ENCODE measurements at places on chromosomes 11 and 22.

DNA sequence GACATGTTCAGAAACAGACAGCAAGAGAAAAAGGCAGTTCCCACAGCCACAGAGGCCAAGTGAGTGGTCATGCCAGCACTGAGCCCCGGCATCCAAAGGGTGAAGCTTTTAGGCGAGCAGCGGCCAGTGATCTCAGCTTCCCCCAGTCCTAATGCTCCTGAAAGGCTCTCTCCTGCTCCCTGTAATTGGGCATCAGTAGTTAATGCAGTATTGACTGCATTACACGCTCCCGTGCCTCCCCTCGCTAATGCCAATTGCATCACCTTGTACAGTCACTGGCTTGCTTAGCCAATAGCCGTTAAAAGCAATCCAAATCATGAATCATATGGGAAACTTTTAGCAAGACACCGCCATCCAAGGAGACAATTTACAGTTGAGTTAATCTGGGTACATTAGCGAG is 4.9 kb downstream of the LMO1 start:
- peak; percentile 60 for DNase-seq

DNA sequence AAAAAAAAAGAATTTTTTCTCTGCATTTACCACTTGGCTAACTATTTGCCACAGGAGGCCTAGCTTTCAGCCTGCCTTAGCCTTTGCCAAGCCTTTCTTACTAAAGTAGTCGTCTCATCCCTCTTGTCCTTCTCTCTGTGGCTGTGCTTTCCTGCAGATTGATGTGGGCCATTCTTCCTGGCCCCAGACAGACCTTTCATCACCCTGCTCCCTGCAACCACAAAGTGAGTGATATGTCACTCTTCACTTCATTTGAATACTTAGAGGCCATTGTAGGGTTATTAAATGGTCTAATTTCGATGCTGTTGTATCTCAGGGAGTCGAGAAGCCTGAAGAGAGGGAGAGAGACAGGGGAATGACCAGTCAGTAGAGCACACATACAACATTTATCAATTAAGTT is 37.6 kb downstream of the ART5 start:
- DNase-seq, result no peak

GRCh38 chr11:33942954-33943353 is 51.1 kb upstream of the LMO2 start:
- no peak for DNase-seq

GRCh38 chr11:126181939-126182730 is 29.3 kb downstream of the RPUSD4 start:
- DNase-seq, result no peak

DNA sequence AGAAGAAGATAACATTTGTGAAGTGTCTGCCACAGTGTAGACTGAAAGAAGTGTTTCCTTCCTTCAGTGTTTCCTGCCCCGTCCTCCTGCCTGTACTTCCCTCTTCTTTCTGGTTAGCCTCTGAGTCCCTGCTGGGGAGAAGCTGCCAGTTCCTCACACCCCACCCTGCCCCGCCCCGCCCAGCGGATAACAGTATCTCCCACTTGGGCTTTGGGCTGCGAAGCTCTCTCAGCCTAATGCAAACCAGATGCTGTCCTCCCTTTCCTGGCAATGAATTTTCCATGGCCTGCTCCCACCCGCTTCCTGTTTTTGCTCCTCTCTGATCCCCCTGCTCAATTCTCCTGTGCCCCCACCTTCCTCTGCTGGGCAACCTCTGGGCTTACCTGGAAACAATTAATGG is 5.2 kb upstream of the RAB3IL1 start:
- no peak for DNase-seq

GRCh38 chr11:35791088-35791958 is 128.7 kb downstream of the TRIM44 start:
- DNase-seq, result peak; percentile 75

- no peak for DNase-seq
Measured at GRCh38 chr22:38083931-38084631, at the start of gene SLC16A8. SLC16A8 (minus strand) TSS chr22:38084184; CDS start chr22:38082873, 1,311 bp downstream.

- no peak for DNase-seq
Measured at GRCh38 chr11:31844351-31844750, 33.2 kb upstream of the PAX6 start.

- DNase-seq, result no peak
Measured at GRCh38 chr11:134027671-134028070, 41.2 kb upstream of the JAM3 start.

DNA sequence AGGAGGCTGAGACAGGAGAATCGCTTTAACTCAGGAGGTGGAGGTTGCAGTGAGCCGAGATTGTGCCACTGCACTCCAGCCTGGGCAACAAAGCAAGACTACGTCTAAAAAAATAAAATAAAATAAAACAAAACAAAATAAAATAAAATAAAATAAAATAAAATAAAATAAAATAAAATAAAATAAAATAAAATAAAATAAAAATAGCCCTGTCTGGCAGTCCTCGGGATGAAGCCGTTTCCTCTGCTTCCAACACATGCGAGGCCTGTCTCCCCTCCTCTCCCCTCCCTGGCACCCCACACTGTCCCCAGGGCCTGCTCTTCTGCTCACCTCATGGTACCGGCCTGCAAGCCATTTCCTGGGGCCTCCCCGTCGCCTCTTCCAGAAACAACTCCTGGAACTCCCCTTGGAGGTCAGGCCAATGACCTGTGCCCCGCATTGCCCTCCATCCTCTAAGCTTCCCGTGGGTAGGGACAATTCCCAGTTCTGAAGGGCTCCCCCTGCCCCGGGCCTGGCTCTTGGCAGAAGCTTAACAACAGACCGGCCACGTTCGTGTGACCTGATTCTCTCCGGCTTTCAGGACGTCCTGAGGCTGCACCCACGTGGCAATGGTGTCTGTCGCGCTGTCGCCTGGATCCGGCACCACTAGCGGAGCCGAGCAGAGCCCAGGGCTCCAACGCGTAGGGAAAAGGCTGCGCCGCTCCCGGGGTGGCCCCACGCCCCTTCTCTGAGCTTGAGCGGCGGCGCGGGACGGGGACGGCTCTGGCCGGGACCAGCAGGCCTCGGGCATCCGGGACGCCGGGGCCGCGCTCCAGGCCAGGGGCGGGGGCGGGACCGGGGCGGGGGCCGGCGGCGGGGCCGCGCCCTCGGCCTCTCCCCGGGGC is 456 bp upstream of the PARVB start:
- no peak for DNase-seq

DNA sequence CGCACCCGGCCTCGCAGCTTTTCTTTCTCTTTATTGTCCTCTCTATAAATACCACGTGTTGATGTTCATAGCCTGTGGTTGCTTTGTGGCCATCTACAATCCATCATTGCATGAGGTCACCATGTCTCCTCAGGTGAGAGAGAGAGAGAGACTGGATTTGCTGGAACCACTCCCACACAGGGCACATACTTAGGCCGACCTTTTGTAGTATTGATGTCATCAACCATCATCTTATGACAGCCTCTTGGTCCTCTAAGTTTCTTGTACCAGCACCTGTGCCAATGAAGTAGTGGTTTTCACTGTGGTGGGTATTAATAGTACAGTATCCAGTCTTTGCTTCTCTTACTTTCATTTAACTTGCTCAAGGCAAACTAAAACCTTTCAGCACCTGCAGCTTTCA is 22.8 kb upstream of the P2RY6 start:
- DNase-seq, result no peak

DNA sequence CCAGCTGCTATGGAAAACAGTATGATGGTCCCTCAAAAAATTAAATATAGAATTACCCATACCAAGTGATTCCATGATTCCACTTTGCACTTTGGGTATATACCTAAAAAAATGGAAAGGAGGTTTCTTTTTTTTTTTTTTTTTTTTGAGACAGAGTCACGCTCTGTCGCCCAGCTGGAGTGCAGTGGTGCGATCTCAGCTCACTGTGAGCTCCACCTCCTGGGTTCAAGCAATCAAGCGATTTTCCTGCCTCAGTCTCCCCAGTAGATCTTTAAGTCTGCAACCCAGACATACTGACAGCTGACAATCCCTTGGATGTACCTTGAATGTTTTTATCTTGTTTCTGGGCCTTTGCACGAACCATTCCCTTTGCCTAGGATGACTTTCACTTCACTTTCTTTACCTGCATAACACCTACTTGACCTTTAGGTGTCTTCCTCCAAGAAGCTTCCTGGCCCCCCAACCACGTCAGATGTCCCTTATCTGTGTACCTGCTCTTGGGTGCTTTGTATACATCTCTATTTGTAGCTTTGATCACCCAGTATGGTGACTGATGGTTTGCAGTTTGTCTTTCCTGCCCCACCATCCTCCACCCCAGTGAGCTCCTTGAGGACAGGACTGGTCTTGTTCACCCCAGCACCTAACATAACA is 11.6 kb downstream of the UCP3 start:
- DNase-seq, result no peak

GRCh38 chr22:23467721-23468294 is 112.3 kb downstream of the IGLL1 start:
- DNase-seq, result no peak

- DNase-seq, result peak; percentile 84
Measured at GRCh38 chr11:65572356-65573051, at the start of gene FAM89B. FAM89B (plus strand) TSS chr11:65572538; CDS start chr11:65572670, 132 bp downstream.

- no peak for DNase-seq
Measured at GRCh38 chr22:39130892-39131855, 21.3 kb downstream of the CBX7 start.

- no peak for DNase-seq
Measured at GRCh38 chr11:70205049-70205725, 2.1 kb downstream of the FADD start.

- DNase-seq, result no peak
Measured at GRCh38 chr11:82972103-82972502, 70.6 kb downstream of the DDIAS start.

DNA sequence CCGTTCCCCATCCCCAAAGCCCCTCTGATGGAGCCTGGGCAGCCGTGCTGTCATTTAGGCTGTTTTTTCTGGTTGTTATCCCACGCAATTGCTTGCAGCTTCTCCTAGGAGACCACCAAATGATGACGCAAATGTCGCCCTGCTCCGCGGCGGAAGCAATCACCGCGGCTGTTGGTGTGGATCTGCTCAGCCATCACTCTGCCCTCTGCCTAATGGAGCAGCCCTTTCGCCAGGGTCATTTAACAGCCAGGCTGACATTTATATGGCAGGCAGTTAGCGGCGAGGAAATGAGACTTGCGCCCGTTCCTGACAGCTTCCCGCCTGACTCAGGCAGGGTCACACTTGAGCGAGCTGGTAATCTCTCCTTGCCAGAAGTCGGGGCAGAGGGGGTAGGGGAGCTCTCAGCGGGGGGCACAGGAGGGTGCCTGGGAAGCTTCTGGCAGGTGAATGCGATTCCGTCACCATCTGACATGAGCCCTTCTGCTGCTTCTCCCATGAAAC is 97.9 kb upstream of the RTL6 start:
- DNase-seq, result no peak

GRCh38 chr11:119473226-119473625 is 50.3 kb upstream of the THY1 start:
- no peak for DNase-seq

- no peak for DNase-seq
Measured at GRCh38 chr11:131823772-131824171, 453.4 kb downstream of the NTM start.

DNA sequence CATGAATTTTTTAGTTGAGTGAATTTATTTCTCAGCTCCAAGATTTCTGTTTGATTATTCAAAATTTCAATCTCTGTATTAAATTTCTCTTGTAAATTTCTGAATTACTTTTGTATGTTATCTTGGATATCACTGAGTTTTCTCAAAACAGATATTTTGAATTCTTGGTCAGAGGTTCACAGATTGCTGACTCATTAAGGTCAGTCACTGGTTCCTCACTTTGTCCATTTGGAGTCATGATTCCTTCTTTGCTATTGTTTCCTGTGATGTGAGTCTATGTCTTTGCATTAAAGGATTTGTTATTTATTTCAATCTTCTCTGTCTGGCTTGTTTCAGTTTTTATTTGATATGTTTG is 10.2 kb upstream of the IL17RA start:
- no peak for DNase-seq

DNA sequence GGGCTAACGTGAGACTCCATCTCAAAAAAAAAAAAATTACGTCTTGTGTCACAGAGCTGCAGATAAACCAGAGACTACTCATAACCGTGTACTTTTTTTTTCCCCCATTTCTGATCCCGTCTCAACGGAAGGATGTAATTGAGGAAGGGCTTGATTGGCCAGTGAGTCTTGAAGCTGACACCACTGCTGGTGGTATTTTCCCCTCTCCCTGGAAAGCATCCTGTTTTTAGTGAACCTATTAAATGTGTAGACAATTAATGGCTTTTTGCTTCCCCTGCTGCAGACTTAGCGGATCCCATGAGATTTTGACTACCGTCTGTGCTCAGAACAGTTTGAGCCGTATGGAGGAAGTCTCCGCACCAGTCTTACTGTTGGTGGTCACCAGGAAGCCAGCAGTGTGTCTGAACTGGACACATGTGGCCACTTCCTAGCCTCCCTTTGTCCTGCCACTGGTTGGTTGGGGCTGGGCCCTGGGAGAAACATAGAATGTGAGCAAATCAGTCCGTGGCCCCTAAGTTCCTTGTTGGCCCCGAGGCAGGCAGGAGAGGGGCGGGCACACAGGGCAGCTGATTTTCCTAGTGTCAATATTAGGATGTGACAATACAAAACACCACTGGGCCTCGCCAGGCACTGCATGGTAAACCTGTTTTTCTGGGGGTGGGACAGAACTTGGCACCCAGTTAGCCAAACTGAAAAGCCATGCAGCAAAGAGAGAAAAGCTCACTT is 3.1 kb downstream of the BIK start:
- no peak for DNase-seq

- DNase-seq, result no peak
Measured at GRCh38 chr11:119896387-119897045, 167.5 kb upstream of the NECTIN1 start.

DNA sequence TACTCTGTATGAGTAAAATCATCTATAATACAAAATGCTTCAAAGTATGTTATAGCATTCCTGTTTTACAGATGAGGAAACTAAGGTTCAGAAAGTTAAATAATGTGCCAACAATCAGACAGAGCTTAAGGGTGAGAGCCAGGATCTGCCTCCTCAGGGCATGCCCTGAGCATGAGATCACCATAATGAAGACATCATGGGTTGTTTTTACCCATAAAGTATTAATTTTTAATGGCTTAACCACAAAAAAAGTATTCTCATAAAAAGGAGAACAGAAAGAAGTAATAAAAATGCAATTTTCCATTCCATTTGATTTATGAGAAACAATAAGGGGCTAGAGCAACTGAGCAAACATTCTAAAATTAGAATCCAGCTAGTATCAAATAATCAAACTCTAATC is 534.3 kb upstream of the ARHGAP42 start:
- no peak for DNase-seq

DNA sequence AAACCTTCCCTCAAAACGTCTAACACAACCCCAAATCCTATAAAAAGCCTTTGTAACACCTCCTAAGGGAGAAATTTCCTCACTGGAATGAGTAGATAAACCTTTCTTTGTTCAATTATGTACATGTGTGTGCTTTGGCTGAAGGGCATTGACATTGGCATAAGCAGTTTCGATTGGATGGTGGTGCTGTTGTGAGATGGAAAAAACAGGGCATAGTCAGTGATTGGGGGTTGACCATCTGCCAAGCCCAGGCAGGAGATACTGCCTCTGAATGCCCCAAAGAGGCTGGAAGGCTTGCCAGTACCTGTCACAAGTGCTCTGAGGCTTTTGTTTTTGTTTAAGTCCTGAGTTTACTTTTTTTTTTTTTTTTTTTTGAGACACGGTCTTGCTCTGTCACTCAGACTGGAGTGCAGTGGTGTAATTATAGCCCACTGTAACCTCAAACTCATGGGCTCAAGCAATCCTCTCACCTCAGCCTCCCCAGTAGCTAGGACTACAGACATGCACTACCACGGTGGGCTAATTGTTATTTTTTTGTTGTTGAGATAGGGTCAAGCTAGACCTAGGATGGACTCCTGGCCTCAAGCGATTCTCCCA is 1.2 kb upstream of the CCDC117 start:
- peak; percentile 22 for DNase-seq

Measured in NCI-H446 (cell line).